Amniotic epithelial cell (primary cell): ENCODE measurements at places on chromosomes 11 and 22.

DNA sequence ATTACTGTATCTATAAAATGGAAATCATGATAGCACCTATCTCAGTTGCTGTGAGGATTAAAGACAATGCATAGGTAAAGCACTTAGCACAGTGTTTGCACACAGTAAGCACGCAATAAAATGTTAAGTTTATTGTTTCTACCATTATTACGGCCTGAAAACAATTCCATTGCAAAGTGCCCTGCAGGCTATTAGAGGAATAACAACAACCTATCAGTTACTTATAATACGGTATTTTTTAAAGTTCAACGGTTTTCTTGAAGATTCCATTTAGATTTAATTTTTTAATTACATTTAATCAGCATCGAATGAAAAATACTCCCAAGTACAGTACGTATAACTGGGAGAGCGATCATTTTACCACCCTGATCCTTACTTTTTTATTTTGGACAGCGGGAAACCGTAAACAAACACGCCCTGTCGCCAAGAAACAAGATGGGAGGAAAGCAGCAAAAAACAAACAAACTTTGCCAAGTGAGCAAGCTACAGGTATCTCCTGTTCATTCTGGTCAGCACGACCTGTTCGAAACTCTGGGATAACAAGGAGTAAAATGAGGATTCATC is 893 bp downstream of the SLC36A4 start:
- no peak for DNase-seq

- no peak for DNase-seq
Measured at GRCh38 chr11:86547727-86548126, 124.7 kb downstream of the ME3 start.

DNA sequence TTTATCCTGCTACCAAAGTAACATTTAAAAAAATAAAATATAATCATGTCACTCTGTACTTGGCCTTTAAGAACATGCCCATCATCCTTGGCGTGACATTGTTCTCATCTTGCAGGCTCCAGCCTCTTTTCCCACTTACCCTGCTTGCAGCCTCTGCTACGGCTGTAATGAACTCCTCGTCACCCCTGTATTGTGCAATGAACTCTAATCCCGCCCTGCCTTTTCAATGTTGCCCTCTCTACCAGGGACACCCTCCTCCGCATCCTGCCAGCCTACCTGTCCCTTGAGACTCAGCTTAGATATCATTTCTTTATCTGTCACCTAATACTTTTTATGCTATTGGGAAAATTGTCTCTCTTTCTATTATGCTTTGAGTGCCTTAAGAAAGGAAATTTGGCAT is 12.6 kb upstream of the MMP20 start:
- DNase-seq: peak; percentile 15

DNA sequence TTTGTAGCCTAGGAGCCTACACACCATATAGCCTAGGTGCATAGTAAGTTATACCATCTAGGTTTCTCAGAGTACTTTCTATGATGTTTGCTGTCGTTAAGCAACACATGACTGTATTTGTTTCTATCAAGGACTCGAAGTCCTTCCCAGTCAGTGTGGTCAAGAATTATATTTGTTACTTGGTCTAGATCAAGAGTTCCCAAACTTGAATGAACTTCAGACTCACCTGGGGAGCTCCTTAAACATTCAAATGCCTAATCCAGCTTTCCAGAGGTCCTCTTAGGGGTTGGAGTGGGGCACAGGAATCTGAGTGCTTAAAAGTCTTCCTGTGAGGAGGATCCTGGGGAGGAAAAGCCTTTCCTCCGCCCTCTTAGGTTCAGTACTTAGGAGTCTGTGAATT is 41.5 kb upstream of the PAMR1 start:
- DNase-seq: no peak

DNA sequence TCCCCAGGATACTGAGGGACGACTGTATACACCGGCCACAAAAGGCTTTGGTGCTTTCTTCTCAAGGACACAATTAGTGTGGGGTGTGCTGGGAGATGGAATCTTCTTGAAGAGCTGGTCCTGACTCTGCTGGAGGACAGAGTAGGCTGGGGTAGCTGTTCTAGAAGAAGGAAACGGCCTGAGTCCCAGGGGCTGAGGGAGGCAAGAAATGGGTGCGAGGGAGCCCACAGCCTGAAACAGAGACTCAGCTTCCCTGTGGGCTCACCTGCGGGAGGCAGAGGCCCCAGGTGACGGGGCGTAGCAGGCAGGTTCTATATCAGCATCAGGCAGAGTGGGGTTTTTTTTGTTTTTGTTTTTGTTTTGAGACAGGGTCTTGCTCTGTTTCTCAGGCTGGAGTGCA is 36.6 kb downstream of the PARVG start:
- no peak for DNase-seq

DNA sequence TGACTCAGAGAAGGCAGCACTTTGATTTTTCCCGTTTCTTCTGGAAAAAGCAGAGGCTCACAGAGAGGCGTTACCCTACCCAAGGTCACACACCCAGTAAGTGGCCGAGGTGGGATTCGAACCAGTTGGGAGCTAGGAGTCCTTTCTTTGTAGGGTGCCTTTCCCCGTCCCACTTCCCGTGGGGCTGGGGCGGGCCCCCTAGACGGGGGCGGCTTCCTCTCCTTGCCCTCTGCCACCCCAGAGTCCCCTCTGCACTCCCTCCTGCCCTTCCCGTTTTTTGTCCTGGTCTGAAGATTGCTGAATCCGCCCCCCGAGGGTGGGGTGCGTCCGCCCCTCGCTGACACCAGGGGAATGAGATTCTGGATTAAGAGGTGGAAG is 747 bp downstream of the TPCN2 start:
- DNase-seq: no peak

GRCh38 chr11:131204765-131205380 is 165.5 kb upstream of the NTM start:
- DNase-seq: no peak

DNA sequence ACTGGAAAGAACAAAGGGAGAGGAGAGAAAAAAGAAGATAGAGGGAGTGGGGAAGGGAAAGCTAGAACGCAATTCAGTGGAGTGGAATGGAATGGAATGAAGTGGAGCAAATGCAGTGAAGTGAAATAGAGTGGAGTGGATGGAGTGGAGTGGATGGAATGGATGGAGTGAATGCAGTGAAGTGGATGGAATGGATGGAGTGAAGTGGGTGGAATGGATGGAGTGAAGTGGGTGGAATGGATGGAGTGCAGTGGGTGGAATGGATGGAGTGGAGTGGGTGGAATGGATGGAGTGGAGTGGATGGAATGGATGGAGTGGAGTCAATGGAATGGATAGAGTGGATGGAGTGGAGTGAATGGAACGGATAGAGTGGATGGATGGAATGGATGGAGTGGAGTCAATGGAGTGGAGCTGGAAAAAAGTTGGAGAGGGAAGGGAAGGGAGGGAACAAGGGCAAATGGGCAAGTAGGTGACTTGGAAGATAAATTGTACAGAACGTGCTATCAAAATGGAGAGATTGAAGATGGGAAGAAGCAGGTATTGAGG is 13.9 kb downstream of the IFITM10 start:
- peak; percentile 42 for DNase-seq

DNA sequence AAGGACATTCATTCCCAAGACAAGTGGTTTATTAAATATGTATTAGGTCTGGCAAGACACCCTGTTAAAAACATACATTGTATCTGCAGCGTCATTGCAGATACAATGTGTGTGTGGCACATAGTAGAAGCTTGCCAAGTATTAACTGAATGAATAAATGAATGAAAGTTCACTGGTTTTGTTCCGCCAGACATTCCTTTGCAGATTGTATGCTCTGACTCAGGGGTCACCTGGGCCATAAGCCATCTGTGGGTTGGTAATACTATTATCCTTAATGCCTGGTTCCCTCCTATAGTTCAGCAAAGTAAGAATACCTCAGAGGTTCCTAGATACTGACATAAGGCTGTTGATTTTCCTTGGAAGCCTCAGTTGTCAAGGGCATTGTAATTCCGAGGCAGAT is 377.3 kb upstream of the CCDC90B start:
- no peak for DNase-seq

DNA sequence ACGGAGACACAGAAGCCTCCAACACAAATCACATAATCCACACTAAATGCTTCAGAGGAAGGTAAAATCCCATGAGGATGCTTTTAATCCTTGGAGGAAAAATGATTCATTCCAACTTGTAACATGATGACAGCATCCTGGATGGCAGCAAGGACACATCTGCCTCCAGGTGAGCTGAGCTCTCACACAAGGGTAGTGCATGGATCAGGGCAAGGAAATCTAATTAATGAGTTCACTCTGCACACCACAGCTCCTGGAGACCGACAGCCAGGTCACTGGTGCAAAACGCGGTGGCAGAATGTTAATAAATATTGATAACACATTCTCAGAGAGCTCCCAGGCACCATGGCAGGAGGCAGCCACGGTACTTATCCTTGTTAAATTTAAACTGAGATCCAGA is 40.3 kb upstream of the CYP2D6 start:
- no peak for DNase-seq

DNA sequence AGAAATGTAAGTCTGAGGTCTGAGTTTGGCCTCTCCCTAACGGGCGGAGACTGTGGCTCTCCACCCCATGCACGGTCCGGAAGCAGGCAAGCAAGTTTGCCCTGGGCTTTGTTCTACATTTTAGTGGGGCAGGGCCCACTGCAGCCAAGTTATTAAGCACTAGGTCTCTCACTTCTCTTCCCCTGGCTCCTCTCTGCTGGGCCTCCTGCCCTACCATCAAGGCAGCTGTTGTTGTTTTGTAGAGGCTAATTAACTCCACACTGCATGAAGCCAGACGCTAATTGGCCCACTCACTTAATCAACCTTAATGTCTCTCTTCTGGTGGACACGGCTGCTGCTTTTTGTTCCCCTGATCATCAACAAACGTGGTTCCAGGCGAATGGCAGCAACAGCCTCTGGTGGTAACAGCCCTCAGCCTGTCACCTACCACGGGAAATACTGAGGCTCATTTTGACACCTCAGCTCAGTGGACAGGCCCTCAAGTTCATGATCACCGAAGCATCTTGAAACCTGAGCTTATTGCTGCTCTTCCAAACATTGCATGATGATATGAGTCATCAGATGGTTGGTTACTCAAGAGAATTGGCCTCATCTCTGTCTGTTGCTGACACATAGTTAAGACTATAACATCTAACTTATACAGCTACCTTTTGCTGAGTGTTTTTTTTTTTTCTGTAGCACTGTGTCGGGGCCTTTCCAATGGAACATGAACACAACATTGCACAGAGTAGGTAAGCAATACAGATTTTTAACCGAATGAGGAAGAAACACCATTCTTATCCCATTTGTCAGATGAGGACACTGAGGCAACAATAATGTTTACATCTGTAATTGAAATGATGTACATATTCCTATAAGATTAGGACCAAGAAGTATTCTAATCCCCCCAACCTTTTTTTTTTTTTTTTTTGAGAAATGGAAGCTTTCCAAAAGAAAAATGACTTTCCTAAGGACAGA is 20.8 kb upstream of the LMO2 start:
- peak; percentile 93 for DNase-seq

- peak; percentile 27 for DNase-seq
Measured at GRCh38 chr11:63592975-63593395, 21.2 kb downstream of the PLAAT3 start.

- DNase-seq: no peak
Measured at GRCh38 chr11:128098781-128099180, 488.6 kb downstream of the ETS1 start.

- no peak for DNase-seq
Measured at GRCh38 chr11:2308713-2309112, 6.9 kb downstream of the TSPAN32 start.

GRCh38 chr11:61551634-61552033 is 29.2 kb downstream of the SYT7 start:
- no peak for DNase-seq

DNA sequence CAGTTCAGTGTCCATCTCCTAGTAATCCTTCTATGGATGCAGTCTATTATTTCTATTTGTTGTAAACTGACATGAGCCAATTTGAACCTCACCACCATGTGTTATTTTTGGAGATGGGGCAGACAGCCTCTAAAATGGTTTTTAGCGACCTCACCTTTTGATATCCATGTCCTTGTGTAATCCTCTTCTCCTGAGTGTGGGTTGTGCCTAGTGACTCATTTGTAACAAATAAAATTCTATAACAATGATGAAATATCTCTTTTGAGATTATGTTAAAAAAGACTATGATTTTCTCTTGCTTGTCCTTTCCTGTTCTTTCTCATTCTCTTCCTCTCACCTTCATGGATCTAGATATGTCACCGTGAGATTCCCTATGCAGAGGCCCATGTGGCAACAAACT is 554.6 kb upstream of the ANO3 start:
- DNase-seq: no peak

DNA sequence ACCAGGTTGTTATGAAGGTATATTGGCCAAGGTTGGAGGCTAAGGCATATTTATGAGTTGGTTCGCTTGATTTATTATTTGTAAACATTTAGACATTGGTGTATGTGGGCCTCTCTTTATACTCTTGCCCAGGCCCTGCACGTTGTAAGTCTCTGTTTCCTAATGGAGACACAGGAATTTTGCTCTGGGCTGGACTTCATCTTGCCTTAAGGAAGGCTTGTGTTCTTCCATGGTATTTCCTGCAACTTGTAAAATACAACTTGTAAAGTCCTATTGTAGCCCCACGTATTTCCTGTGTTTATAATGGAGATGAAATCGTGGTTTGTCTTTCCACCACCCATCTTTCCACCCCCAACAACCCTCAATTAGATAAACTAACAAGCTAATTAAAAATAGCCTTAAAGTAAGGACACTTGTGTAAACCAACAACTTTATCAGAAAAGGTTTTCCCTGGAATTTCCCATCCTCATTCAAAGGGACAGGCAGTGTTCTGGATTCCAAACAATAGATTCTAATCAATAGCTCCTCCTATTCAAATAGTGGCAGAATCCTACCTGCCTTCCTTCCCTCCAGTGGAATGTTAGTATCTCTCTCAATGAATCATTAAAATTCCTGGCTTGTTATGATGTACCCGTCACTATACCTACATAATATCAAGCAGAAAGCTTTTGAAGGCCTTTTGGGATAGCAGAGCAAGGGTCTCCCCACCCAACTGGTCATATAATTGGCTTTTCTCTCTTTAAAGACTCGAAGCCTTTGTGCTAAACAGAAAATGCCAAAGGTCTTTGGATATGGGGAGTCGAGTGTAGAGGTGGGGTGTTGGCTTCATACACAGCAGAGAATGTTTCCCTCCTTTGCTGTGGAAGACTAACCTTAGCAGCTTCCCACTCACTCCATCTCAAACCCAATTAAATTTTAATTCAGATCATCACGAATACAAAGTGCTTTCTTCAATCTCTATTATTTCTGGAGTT is 77.1 kb downstream of the UBASH3B start:
- no peak for DNase-seq

- no peak for DNase-seq
Measured at GRCh38 chr11:9823439-9823838, 159.6 kb downstream of the SWAP70 start.
